Regular cardiac myocyte (primary cell): ENCODE measurements at places on chromosomes 3 and 15. TPM values are rescaled to one million over a fixed set of nuclear protein-coding genes. Genes with fewer than 3 reads are reported as not detected.

The FSTL1 gene
- total RNA-seq = 960 and 2,112 TPM in 2 replicates

The IL5RA gene
- total RNA-seq = not detected in 2 replicates

The PPP1R2 gene
- 136 and 145 TPM in 2 replicates for total RNA-seq

The PLS1 gene
- 2.3 and 2.5 TPM in 2 replicates for total RNA-seq

The SLC9C1 gene
- total RNA-seq = 0.56 and 0.77 TPM in 2 replicates

The SSUH2 gene
- not detected in 2 replicates for total RNA-seq

The RFX7 gene
- 2.1 and 4.5 TPM in 2 replicates for total RNA-seq

The FBXL22 gene
- total RNA-seq = 0.58 and 2.0 TPM in 2 replicates

The RTP3 gene
- total RNA-seq = not detected in 2 replicates

The TBL1XR1 gene
- 124 and 172 TPM in 2 replicates for total RNA-seq
